ENCODE measurements at places on chromosomes 11 and 22.

DNA sequence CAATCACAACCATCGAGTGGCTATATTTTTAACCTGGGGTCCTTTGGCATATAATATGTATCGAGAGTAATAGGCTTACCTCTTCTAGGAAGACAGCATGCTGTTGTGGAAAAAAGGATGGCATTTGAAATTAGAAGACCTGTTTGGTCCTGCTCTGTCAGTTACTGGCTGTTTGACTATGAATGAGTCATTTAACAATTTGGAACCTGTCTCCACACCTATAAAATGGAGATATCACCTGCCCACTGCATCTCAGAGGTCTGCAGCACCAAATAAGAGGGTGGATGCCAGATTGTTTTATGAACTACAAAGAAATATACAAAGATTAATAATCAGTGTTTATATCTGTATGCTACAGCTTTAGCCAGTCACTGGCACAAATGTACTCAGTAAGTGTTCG lies 60.8 kb downstream of the SLC25A17 start:
- DNase-seq, result no peak

DNA sequence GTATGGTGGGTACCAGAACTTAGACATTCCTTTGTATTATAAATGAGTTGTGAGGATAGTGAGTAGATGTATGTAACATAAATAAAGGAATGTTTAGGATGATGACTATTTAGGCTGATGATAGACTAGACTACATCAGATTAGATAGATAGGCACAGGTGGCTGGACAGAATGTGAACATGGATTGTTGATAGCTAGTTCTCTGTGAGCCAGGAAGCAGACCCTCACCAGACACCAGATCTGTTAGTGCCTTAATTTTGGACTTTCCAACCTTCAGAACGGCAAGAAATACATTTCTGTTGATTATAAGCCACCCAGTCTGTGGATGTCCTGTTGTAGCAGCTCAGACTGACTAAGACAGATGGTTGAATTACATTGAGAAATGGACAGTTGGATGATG lies 99.4 kb downstream of the SWAP70 start:
- DNase-seq, result no peak

DNA sequence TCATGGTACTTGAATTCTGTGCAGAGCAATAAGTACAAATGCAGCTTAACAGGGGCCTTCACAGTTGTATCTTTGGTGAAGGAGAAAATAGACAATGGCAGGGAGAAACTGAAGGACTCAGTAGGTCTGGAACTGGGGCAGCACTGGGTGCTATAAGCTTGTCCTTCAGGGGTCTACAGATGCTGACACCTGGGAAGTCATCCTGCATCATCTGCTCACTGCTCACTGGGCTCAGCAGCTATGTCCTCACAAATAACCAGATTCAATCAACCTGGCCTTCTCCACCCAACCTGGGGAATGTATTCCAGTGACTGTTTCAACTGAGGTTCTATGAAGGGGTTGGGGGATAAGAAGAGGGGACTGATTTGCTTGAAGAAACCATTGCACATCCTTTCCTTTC lies 117.0 kb downstream of the ZNF280B start:
- no peak for DNase-seq

- no peak for DNase-seq
Observed at GRCh38 chr11:127058524-127058923, 58.0 kb upstream of the KIRREL3 start.

GRCh38 chr11:15901054-15901453 lies 455.3 kb downstream of the SOX6 start:
- DNase-seq, result no peak

DNA sequence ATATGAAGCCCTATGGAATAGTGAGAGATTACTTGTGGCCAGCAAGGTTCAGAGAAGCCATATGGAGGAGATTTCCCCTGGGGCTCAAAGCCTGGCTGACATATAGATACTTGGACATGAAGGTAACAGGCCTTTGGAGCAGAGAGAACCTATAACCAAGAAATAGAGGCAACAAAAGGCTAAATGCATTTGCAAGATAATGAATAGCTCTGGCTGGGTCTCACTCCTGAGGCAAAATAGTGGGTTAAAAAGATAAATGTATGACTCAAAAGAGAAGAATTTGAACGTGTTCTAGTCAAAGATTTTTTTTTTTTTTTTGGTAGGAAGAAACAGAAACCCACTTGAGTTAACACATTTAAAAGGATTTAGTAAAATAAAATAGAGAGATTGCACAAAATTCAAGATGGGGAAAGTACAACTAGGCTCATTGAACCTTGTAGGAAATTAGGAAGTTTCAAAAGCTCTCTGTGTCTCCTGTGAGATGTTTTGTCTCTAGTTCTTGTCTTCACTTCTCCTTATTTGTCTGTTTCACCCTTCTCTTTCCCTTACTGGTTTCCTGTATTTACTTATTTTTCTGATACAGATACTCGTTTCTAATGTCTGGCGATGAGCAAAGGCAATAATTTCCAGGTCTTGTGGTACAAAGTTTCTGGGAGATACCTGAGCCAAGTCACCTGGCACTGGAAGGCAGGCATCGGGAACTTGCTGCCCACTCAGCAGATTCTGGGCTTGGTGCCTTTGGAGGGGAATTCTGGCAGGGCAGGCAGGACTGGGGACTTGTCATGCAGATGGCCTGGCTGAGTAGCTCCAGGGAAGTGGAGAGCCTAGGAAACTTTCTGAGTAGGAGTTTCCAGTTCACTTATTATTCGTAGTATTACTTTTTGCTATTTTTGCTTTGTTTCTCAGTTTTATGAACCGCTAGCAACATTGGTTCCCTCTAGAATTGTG lies 49.2 kb upstream of the SESN3 start:
- DNase-seq, result no peak

DNA sequence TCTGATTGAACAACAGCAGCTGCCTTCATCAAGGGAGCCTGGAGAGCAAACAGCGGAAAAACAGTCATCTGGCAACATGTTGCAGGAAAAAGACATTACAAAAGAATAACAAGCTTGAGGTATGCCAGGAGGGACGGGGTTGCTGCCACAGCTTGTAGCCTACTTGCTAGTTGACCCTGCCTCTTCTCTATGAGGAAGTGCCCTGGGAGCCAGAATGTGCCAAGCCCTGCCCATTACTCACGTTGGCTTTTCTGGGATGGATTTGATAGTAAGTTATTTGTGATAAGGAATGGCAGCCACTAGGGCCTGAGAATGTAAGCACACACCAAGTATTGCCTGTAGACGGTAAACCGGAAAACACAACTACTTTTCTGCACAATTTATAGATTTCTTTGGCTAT lies 113.5 kb upstream of the KIRREL3 start:
- no peak for DNase-seq

- DNase-seq, result peak; percentile 55
Observed at GRCh38 chr22:41526830-41527799, 17.2 kb downstream of the POLR3H start.

- DNase-seq, result no peak
Observed at GRCh38 chr11:125494974-125495725, 915 bp downstream of the FEZ1 start.

DNA sequence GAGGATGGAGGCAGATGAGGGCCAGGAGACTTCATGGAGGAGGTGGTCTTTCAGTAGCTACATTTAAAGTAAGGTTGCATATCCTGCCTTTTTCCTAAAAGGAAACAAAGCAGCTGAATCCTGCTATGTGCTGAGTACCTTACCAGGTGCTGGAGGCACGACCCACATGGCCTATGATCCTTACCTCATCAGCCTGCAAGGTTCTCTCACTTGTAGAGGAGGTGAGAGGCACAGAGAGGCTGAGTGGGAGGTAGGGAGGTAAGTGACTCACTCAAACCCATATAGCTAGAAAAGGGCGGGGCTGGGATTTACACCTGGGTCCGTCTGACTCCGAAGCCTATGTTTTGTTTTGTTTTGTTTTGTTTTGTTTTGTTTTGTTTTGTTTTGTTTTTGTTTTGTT lies 75.8 kb downstream of the BUD13 start:
- DNase-seq, result no peak

DNA sequence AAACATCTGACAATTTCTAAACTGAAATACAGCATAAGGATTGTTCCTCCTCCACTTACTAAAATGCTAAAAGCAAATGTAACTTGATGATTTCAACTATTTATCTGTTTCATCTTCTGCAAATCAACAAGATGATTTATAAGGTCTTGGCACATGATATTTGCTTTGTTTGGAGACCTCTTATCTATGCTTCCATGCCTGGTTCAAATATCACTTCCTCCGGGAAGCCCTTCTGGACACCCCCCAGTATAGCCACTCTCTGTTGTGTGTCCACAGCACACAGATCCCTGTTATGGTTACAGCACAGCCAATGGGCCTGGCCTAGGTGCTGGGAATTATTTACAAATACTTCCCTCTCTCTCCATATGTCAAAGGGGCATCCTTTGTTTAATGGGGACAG lies 114.8 kb downstream of the C11orf58 start:
- no peak for DNase-seq

DNA sequence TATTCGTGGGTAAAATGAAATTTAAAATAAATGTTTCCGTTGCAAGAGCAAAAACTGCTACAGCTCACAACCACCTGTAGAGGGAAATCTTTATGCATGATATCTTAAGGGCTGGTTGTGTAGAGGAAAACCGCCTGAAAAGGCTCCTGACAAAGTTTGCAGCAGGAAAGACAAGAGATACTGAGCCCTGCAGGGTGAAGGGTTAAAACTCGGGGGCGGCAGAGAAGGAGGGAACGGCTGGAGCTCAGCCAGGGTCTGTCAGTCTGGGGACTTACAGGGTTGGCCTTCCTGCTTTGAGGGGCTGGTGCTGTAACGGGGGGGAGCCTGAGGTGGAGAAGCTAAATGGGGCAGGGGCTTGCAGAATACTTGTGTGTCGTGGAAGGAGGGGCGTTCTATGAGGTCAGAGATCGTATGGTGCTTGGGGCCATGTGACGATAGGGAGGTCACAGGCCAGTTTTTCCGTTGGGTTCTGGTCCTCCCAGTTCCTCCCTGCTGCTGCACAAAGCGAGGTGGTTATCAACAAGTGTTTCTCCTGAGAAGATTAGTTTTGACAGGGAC lies 122.9 kb upstream of the HSD17B12 start:
- DNase-seq, result no peak

DNA sequence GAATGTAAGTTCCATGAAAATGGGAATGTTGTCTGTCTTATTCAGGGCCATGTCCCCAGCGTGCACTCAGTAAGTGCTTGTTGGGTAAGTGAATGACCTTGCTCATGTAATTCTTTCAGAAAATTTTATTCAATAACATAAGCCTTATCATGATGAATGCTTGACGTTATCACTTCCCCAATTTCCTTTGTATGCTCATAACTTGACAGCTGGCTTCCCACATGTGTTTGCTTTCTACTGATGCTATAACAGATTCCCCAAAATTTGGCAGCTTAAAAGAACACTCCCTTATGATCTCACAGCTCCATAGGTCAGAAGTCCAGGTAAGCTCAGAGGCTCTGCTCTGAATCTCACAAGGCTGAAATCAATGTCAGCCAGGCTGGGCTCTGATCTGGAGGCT lies 155.8 kb upstream of the POU2AF2 start:
- no peak for DNase-seq

DNA sequence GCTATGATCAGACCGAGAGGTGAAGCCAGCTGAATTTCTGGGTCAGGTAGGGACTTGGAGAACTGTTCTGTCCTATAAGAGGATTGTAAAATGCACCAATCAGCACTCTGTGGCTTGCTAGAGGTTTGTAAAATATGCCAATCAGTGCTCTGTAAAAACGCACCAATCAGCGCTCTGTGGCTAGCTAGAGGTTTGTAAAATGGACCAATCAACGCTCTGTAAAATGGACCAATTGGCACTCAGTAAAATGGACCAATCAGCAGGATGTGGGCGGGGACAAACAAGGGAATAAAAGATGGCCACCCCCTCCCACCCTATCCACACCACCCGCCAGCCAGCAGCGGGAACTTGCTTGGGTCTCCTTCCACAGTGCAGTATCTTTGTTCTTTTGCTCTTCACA lies 6.4 kb upstream of the SEC14L4 start:
- no peak for DNase-seq

- DNase-seq, result no peak
Observed at GRCh38 chr11:1107316-1108245, 32.9 kb downstream of the MUC2 start.

DNA sequence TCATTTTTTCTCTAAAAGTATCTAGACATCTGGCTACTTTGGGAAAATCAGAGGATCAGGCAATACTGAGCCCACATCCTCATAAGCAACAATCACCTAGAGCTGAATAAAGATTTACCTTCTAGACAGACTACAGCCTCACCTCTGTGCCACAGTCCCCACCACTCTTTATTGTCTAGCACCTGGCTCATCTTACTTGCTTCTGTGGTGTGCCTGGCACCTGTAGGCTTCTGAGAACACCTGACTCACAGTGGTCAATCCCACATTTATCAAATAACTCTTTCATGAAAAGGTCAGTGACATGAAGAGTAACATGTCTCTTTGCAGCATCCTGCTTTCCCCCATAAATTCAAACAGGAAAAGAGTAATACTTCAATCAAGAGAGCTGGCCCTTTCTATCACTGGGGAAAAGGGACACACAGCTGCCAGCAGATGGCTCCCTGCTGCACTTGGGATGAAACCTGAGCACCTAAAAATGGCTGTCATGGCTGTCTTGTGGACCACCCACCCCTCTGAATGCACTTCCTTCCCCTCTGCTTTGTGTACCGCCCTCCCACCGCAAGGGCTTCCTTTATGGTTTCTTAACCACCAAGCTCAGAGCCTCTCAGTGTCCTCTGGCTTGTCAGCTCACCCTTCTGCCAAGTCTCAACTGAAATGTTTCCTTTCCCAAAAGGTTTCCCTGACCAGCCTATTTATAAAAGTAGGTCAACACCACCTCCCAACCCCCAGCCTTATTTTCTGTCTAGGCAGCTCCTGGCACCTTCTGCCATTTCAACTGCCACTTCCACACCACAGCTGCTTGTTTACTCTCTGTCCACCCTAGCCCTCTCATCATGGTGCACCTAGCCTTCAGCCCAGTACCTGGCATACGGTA lies 9.3 kb downstream of the TFIP11 start:
- peak; percentile 90 for DNase-seq

DNA sequence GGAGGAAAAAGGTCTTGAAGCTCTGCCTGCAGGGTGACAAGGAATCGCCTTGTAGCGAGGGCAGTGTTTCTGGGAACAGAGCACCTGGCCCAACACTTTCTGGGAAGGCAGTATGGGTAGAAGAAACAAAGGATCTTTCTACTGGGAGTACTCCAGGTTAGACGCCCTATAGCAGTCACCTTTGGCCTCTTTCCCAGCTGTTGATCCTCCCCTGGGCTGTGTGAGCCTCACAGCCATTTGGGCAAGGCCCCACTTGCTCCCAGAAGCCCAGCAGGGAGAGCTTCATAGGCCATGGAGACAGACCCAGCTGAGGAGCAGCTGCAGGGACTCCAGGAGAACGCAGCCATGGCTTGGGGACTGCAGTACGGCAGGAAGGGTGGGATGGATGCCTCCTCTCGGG lies 1.2 kb downstream of the SLCO2B1 start:
- DNase-seq, result no peak

DNA sequence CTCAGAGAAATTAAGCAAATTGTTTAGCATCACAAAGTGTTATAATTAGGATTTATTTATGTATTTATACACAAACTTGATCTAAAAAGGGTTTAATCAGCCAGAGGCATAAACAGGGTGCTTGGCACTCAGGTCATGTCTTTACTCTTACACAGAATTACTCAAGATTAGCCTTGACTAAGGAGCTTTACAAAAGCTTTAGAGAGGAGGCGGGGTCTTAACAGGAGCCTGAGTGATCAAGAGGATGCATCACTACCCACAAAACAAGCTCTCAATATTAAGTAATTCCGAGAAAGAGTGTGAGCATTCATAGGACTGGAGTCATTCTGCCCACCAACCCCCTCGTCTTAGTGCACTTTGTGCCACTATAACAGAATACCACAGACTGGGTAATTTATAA lies 103.0 kb downstream of the SPATA19 start:
- DNase-seq, result no peak
